DMS153 (cell line): ENCODE measurements at places on chromosomes 11 and 22.

DNA sequence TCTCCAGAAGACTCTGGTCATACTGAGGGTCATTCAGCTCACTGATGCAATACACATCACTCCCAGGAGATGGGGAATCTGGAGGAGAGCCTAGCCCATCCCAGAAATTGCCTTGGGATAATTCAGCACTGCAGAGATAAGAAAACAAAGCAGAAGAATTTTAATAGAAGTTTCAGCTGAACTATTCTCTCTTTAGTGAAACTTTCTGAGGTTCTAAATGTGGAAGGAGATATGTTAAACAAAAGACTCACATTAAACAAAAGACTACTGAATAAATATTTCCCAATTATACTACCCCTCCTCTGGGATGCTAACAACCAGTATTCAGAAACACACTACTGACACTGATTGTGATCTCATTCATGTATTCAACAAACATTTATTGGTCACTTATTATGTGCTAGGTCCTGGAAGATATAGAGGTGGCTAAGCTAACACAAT lies 47.8 kb downstream of the C2CD3 start:
- no peak for DNase-seq

- no peak for DNase-seq
Measured at GRCh38 chr11:62416596-62416995, 2.2 kb upstream of the SCGB1A1 start.

- DNase-seq = no peak
Measured at GRCh38 chr11:43789700-43790443, 90.8 kb upstream of the ALKBH3 start.

- DNase-seq = peak; percentile 92
Measured at GRCh38 chr11:85685820-85686459, at the start of gene CCDC89. Gene CCDC89, minus strand, starts transcription at chr11:85686195. Its CDS starts 65 bp downstream, at chr11:85686130.

- DNase-seq = no peak
Measured at GRCh38 chr11:65954771-65955170, 6.8 kb upstream of the SART1 start.

DNA sequence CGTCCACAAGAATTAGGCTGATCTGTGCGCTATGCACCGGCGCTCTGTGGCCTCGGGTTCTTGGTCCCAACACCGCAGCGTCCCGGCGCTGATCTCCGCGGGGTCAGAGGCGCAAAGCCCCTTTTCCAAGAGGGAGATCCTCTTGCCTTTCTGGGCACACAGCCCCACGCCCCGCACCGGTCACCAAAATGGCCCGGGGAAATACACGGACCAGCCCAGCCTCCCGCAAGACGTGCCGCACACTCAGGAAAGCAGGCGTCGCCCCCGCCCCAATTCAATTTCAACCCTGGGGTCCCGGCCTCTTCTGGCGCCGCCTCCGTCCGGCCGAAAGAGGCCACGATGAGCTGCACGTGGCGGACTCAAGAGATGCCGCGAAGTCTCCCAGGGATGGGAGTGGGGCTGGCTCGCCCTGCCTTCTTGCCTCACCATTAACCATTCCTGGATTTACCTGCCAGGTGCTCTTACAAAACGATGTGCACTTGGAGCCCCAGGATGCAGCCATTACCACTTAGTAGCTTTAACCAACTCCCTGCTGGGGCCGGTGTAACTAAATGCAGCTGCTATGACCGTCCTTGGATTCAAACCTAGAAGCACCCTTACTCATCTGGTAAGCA lies 10.5 kb downstream of the PIWIL3 start:
- no peak for DNase-seq

GRCh38 chr22:22894740-22895731 lies 7.4 kb downstream of the IGLL5 start:
- DNase-seq = no peak
